ENCODE measurements at places on chromosomes 12 and 14.

GRCh38 chr12:1013618-1014489, 22.8 kb downstream of the ERC1 start:
- no peak for DNase-seq
- no peaks in the 10 kb centered on the region for H3K36me3 ChIP-seq
- no peak overlapping the region for H3K27ac ChIP-seq
- no peaks in the 10 kb centered on the region for H3K4me1 ChIP-seq
- H3K27me3 ChIP-seq = no peaks in the 10 kb centered on the region

DNA sequence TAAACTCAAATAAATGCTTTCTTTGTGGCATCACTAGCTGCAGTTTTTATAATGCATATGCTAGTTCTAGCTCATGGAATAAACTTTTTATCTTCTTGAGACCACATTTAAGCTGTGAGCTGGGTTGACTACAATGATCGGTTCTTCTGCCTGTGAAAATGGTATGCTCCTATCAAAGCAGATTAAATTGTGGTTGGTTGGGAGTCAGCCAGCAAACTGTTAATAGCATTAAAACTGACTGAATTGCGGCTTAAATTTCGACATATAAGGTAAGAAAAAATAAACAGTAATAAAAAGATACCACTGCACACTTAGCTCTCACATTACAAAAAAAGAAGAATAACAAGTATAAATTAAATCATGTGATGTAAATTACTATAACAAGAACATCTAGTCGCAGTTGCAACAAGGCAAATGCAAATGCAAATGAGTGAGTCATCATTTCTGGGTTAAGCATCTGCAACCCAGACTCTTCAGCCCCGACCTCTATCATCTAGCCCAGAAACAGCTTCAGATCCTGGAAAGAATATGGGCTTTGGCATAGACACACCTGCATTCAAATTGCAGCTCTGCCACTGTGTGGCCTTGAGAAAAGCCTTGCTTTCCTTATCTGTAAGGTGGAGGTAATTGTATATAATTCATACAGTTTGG, 19.8 kb upstream of the DHRS7 start:
- H3K27ac ChIP-seq = no peak overlapping the region
- no peak overlapping the region for H3K4me3 ChIP-seq
- no peaks in the 10 kb centered on the region for H3K4me1 ChIP-seq

- no peak overlapping the region for H3K4me3 ChIP-seq
- DNase-seq = no peak
- no peak overlapping the region for H3K27ac ChIP-seq
- no peaks in the 10 kb centered on the region for H3K27me3 ChIP-seq
These were observed 12.9 kb downstream of the ISCA2 start for GRCh38 chr14:74506411-74506851.

- no peak overlapping the region for H3K4me3 ChIP-seq
- no peak for DNase-seq
- no peak overlapping the region for H3K27ac ChIP-seq
- H3K4me1 ChIP-seq = no peaks in the 10 kb centered on the region
- no peaks in the 10 kb centered on the region for H3K36me3 ChIP-seq
- no peaks in the 10 kb centered on the region for H3K27me3 ChIP-seq
These were observed 33.6 kb upstream of the COX6A1 start for GRCh38 chr12:120404271-120404670.

DNA sequence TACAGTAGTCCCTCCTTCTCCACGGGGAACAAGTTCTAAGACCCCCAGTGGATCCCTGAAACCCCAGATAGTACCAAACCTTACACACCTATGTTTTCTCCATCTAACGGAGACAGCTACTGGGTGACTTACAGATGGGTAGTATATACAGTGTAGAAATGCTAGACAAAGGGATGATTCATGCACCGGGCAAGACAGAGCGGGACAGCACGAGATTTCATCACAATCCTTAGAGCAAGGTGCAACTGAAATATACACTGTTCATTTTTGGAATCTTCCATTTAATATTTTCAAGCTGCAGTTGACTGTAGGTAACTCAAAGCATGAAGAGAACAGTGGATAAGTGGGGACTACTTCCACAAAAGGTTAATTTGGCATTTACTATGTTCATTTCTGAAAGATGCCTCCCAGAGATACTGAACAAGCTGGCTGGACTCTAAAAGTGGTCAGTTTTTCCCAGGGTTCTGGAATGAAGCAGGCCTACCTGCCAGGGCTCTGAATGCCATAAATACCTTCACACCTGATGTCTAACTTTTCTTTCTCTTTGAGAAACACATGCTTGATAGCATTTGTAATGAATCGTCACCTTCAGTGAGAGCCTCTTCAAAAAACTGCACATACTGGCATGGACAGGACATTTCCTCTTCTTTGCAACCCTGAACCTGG, 127.7 kb upstream of the FOXN3 start:
- H3K4me1 ChIP-seq = no peaks in the 10 kb centered on the region
- no peak overlapping the region for H3K27ac ChIP-seq
- no peaks in the 10 kb centered on the region for H3K27me3 ChIP-seq
